ENCODE measurements at places on chromosomes 5 and 9.

- no peak for DNase-seq
Observed at GRCh38 chr9:91345978-91346377, 15.7 kb downstream of the AUH start.

- no peak for DNase-seq
Observed at GRCh38 chr5:143117821-143118220, 285.7 kb downstream of the NR3C1 start.

- DNase-seq, result no peak
Observed at GRCh38 chr9:108323615-108324014, 532.2 kb downstream of the ACTL7B start.

DNA sequence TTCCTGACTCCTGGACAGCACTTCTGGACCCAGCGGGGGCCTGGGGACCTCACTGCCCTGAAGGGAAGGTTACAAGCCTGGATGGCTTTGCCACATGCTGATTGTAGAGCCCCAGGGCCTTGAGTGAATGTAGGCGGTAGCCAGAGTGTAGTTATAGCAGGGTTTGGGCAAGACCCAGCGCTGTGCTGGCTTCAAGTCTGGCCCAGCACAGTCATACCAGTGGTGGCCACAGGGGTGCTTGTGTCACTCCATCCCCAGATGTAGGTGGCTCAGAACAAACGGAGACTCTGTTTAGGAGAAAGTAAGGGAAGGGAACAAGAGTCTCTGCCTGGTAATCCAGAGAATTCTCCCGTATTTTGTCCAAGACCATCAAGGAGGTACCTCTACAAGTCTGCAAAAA, 84.6 kb downstream of the STARD4 start:
- DNase-seq, result no peak

DNA sequence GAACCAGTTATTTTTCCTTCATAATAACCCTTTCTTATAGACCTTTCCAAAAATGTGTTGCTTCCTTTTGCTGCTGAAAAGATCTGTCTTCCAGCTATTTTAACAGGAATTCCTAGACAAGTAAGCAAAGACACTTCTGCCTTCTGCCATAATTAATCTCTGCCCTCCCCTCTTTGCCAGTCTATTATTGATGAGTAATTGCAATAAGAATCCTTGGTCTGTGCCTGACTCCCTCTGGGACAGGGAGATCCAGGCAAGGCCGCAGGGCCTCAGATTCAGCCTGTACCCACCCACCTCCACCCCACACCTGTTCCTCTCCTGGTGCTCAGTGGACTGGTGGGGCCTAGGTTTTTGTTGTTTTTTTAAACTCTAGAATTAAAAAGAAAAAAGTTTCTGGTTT, 8.3 kb downstream of the FOXD1 start:
- no peak for DNase-seq

GRCh38 chr5:154237376-154237743, 46.8 kb downstream of the GALNT10 start:
- no peak for DNase-seq

DNA sequence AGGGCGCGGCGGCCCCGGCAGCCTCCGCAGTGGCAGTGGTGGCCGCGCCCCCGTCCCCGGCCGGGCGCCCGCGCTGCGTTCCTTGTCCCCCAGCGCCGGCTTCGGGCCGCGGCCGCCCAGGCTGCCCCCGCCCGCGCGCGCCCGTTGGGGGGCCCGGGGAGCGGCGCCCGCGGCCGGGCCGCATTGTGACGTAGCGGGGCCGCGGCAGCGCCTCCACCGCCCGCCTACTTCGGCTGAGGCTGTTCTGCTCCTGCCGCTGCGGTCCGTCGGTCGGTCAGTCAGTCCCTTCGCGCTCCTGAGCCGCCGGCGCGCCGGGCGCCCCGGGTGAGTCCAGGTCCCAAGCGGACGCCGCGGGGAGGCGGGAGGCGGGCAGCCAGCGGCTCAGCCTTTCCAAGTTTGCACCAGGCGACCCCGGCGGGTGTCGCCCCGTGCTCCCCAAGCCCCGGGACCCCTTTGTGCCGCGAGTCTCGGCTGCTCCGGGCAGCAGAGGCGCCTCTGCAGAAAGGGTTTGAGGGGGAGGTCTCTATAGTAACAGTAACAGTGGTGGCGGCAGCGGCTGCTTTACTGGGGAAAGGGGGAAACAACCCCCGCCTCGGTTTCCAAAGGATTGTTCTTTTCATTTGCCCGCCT, at the start of gene SNCAIP:
Gene SNCAIP, plus strand, starts transcription at position 277 of the 630 bp plus-strand sequence. CDS start 78,898 bp downstream, outside the sequence.
- DNase-seq, result no peak

GRCh38 chr9:16718952-16719351, 151.5 kb downstream of the BNC2 start:
- DNase-seq, result no peak

DNA sequence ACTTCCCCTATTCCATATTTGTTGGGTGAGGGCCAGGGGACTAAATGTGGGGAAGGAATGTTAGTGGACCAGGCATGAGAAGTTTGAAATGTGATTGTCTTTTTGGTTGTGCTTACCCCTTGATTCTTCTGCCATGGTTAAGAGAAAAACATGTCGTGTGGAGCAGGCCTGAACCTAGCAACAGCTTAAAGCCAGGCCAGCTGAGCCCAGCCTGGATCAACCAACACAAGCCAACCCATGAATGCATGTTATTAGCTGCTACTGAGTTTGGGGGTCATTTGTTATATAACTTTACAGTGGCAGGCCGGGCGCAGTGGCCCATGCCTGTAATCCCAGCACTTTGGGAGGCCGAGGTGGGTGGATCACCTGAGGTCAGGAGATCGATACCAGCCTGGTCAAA, 52.4 kb upstream of the TRIO start:
- DNase-seq, result no peak

- no peak for DNase-seq
Observed at GRCh38 chr5:90612919-90613318, 54.3 kb downstream of the ADGRV1 start.

GRCh38 chr5:83000428-83000827, 76.8 kb downstream of the TMEM167A start:
- DNase-seq, result no peak

DNA sequence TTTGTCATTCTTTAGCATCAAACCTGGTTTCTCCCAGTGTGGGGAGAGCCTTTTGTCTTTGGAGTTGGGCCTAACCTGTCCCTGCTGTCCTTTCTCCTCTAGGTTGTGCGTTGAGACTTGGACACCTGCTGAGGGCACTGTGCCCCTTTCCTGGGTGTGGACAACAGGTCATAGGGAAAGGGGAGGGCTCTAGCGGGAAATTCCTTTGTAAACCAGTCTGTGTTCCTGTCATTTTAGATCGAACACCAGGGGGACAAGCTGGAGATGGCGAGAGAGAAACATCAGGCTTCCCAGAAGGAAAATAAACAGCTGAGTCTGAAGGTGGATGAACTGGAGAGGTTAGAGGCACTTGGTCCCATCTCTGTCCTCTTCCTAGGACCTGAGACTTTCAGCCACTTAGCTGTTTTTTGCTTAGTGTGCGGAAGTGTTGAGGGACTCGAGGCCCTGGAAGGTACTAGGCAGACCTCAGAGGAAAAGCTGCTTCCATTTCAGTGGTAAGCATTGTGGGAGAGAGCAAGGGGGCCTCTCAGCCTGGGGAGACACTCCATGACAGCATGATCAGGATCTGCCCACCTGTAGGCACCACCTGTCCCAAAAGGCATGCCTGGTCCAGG, 8.6 kb upstream of the GLE1 start:
- DNase-seq, result no peak

DNA sequence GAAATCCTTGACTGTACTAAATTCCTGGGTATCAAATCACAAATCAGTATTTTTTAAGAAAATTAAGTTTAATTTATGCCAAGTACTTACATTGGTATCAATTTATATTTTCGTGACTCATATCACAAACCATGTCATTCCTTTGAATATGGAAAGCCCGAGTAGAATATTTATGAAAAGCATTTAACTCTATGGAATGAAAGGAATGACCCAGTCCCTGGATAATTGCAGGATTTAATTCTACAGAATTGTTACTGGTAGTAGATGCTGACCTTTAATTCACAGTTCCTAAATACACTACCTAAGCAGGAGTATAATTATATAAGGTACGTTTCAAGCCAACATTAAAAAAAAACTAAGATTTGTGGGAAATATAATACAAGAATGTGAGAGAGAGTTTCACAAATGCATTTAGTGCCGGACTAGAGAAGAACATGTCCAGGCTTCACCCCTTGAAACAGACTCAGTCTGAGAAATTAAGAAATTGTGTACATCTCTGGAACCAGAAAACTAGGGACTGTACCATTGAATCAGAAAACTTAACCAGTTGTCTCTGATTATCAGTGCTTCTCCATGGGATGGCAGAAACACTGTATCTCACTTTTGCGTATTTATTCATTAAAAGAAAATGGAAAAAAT, 28.5 kb upstream of the PLPPR1 start:
- no peak for DNase-seq

DNA sequence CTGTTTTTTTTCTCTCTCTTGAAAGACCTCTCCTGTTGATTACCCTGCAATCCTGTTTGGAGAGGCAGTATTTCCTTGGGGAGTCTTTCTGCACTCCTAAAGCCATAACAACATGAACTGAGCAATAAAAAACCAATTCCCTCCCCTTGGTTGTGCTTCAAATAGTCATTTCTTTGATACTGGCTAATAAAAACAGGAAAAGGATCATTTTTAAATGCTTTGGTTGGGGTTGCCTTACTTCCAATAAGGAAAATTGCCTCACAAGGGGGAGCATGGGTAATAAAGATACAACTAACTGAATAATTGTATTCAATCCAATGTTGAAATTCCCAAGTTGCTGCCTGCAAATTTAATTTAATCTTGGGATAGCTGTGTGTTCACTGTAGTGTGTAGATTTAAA, 13.9 kb downstream of the FBXL7 start:
- DNase-seq, result no peak

DNA sequence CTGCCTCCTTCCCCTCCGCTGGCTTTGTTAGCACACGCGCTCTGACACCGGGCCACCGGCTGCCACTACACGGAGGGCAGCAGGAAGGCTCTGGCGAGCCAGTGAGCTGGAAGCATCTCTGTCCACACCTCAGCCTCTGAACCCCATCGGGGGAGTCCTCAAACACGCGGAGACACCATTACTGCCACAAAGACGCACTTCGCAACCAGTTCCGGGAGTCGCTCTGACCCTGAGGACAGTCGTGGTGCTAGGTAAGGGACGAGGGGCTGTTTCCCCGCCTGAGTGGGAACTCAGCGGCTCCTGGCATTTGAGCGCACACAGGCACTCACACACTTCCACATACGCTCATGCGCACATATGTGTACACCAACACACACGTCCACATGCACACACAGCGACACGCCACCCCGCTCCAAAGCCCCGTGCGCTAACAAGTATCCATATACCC, 160.0 kb downstream of the C9orf152 start:
- no peak for DNase-seq

- DNase-seq, result no peak
Observed at GRCh38 chr5:105968981-105969380, 1701.8 kb downstream of the EFNA5 start.

GRCh38 chr5:75985077-75985476, 98.1 kb upstream of the SV2C start:
- DNase-seq, result no peak

DNA sequence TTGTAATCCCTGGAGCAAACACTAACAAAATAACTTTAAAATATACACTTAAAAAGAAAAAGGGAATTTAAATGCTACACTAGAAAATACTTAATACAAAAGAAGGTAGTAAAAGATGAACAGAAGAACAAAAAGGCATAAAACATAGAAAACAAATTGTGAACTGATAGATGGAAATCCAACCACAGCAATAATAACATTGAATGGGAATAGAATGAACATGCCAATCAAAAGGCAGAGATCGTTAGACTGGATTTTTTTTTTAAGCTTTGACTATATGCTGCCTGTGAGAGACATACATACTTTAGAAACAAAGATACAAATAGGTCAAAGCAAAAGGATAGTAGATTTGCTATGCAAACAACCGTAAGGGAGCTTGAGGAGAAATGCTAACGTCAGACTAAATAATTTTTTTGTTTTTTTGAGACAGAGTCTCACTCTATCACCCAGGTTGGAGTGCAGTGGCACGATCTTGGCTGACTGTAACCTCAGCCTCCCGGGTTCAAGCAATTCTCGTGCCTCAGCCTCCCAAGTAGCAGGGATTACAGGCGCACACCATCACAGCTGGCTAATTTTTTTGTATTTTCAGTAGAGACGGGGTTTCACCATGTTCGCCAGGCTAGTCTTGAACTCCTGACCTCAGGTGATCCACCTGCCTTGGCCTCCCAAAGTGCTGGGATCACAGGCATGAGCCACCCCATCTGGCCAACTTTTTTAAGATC, 6.5 kb downstream of the ABO start:
- DNase-seq, result no peak

DNA sequence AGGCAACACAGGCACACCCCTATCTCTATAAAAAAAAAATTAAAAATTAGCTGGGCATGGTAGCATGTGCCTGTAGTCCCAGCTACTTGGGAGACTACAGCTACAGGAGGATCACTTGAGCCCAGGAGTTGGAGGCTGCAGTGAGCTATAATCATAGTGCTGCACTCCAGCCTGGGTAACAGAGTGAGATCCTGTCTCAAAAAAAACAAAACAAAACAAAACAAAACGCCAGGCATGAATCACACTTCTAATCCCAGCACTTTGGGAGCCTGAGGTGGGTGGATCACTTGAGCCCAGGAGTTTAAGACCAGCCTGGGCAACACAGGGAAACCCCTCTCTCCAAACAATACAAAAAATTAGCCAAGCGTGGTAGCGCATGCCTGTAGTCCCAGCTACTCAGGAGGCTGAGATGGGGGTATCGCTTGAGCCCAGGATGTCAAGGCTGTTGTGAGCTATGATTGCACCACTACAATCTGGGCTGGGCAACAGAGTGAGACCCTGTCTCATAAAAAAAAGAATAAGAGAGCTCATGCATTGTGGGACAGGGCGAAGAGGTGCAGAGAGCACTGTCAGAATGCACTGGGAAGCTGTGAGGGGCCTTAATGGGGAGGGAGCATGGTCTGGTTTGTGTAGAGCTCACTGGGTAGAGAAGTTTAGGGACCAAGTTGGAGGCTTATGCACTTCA, 8.4 kb upstream of the SAP30L start:
- DNase-seq, result no peak

- no peak for DNase-seq
Observed at GRCh38 chr9:93826209-93826608, 128.9 kb downstream of the BARX1 start.

- DNase-seq, result no peak
Observed at GRCh38 chr5:73544429-73545402, 20.7 kb downstream of the ANKRA2 start.

All from BJ (cell line).